ENCODE measurements at places on chromosomes 16 and 17.

DNA sequence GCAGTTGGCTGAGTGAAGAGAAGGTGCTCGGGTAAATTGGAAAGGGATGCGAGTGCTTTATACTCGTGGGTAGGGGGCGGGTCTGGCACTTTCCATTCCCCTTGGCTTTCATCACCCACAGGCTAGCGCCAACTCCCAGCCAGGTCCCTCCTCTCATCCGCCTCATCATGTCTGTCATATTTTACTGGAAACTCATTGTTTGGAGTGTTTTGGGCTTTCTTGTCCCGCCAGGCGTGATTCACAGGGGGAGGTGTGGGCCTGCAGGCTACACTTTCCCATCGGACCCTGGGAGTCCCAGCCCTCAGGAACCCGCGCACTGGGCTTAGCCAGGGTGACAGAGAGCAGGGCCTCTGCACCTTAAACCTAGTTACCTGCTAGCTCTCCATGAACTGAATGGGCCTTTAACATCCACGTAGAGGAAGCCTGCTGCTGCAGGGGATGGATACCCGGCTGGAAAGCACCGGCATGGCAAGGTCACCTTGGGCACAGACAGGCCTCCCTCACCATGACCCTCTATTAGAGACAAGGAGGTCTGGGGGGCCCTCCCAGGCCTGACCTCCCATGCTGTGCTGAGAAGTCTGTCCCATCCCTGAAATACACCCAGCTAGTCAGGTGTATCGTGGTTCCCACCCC, at the start of gene KRT14:
TSS of gene KRT14 (minus strand) at position 33 of the 633 bp plus-strand sequence. CDS start 61 bp downstream, outside the sequence.
- DNase-seq = no peak

- DNase-seq = no peak
These were observed 314.6 kb upstream of the MAF start for GRCh38 chr16:79914961-79915720.

DNA sequence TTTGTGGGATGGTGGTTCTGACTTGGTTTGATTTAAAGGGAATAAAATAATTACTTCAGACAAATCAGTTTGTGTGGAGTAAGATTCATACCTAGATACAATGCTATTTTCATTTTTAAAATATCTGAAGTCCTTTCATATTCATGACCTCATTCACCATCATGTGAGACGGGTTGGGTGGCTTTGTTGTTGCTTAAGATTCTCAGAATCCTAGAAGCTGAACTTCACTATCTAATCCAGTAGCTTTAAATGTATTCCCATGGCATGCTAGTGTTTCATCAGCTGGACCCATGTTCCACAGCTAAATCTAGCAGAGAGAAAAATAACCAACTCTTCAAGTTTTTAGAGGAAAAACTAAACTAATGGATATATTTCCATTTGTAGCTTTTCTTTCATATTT, 2.7 kb upstream of the AMFR start:
- no peak for DNase-seq

GRCh38 chr17:9402590-9403199, 172.9 kb downstream of the STX8 start:
- peak; percentile 5 for DNase-seq

GRCh38 chr17:16987830-16988601, 16.1 kb upstream of the TNFRSF13B start:
- DNase-seq = no peak

- DNase-seq = no peak
These were observed 45.5 kb downstream of the CPPED1 start for GRCh38 chr16:12758031-12758669.

- no peak for DNase-seq
These were observed 27.1 kb upstream of the GPRC5C start for GRCh38 chr17:74404789-74405188.

GRCh38 chr16:4515611-4516233, 22.9 kb downstream of the CDIP1 start:
- no peak for DNase-seq

GRCh38 chr17:2090804-2091534, 36.1 kb downstream of the HIC1 start:
- no peak for DNase-seq

GRCh38 chr16:22183335-22183734, 21.0 kb downstream of the SDR42E2 start:
- no peak for DNase-seq

DNA sequence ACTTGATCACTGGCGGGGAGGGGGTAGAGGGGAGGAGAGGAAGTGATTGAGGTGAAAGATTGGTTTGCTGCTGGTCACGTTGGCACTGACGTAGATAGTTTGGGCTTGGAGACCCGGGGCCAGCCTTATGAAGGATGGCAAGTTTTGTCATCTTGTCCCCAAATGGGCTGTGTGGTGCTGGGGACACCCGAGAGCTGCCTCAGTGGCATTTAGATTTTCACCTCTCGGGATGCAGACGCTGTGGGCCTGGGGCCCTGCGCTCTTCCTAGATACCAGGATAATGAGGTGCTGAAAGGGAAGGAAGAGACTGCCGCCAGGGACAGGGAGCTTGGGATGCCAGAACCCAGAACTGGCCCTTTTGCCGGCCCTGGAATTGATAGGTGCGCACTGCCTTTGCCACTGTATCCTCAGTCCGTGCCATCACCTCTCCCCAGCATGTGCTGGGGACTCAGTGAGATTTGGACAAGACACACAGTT, 1.4 kb upstream of the SOCS3 start:
- DNase-seq = no peak

GRCh38 chr17:62405451-62405850, 18.2 kb upstream of the METTL2A start:
- no peak for DNase-seq

GRCh38 chr16:14606102-14606501, 24.0 kb downstream of the PARN start:
- no peak for DNase-seq

GRCh38 chr16:17949141-17949981, 387.2 kb downstream of the NPIPA8 start:
- DNase-seq = peak; percentile 28

GRCh38 chr17:5789528-5789927, 205.2 kb upstream of the NLRP1 start:
- no peak for DNase-seq

- DNase-seq = no peak
These were observed 232.5 kb upstream of the ZFHX3 start for GRCh38 chr16:73280388-73280787.

GRCh38 chr17:66576473-66576872, 258.4 kb upstream of the CACNG5 start:
- no peak for DNase-seq

DNA sequence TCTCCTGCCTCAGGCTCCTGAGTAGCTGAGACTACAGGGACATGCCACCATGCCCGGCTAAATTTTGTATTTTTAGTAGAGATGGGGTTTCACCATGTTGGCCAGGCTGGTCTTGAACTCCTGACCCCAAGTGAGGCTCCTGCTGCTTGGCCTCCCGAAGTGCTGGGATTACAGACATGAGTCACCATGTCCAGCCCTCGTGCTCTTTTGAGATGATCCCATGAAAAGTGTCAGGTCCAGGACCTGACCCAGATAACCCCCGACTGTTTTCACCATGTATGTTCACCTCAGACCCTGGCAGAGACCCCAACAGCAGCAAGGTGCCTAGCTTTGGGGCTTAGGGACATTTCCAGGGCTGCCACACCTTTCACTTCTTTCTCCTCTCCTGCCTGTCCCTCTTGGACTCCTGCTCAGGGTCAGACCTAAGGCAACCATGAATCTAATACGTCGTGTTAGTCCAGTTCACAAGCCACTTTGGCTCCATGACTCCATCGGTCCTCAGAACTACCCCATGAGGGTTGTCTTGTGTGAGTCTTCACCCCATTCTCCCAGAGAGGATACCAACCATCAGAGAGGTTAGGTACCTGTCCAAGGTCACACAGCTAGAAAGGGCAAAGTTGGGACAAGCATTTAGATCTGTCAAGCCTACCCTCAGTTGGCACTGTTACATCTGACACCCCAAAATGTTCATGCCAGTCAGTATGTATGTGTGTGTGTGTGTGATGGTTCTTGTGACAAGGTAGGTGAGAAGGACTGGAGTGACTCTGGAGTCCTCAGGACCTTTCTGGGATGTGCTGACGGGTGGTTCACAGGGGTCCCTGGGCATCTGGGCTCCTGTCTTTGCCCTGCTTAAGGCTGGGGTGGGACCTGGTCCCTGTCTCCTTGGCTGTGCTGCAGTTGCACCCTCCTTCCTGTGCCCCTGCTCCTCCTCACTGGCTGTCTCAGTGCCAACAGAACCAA, 23.1 kb upstream of the MAP3K14 start:
- DNase-seq = no peak

- DNase-seq = no peak
These were observed 10.2 kb downstream of the CNTNAP1 start for GRCh38 chr17:42692489-42692888.

GRCh38 chr17:49928126-49928800, 40.7 kb upstream of the DLX4 start:
- no peak for DNase-seq

GRCh38 chr17:7486181-7486580, 2.0 kb downstream of the POLR2A start:
- no peak for DNase-seq

DNA sequence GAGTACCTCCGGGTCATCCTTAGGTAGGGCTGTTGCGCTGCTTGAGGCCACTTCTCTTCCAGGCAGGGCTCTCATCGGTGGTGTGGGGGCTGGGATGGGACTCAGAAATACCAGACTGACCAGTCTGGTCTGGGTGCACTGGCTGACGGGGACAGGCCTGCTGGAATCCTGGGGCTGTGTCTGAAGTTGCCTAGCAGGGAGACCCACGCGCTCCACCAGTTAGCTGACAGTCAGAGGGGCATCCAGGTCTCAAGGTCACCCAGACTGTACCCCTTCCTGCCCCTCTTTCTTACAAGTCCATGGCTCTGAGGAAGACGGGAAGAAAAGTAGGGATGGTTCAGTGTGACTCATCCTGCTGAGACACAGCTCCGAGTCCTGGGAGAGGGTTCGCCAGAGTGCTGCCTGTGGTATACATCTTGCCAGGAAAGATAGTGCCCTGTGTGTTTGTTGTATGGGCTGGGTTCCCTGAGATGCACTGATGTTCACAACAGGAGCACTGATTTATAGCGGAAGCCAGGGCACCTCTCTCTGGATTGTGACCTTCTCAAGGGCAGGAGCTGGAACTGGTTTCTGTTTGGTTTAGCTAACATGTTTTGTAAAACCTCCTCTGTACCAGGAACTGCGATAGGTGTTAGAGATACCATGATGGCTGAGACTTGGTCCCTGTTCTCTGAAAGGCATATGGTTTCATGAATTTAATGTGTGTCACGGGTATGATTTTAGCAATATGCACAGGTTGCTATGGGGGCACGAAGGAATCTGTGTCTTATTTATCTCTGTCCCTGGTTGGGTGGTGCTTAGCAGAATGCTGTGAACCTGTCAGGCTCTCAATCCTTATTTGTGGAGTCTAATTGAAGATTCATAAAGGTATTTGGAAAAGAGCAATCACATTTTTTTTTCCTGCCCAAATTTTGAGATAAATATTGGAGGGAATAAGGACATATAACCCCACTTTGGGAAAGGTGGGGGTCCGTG, 97.5 kb downstream of the OR1D5 start:
- DNase-seq = no peak

GRCh38 chr16:3868556-3868955, 12.0 kb downstream of the CREBBP start:
- DNase-seq = no peak

- no peak for DNase-seq
These were observed 16.8 kb downstream of the PDK2 start for GRCh38 chr17:50111673-50112655.

All from hematopoietic multipotent progenitor cell (in vitro differentiated cells).